ENCODE measurements at places on chromosomes 12 and 14. TPM values are rescaled to one million over a fixed set of nuclear protein-coding genes. Genes with fewer than 3 reads are reported as not detected.

The GDF3 gene
- total RNA-seq, result not detected

The JPH4 gene
- not detected for total RNA-seq

The JAG2 gene
- not detected for total RNA-seq

The KCNA1 gene
- total RNA-seq, result 0.25 TPM

The TPPP2 gene
- total RNA-seq, result not detected

The IRF2BPL gene
- total RNA-seq, result 11.8 TPM

The GALNT6 gene
- total RNA-seq, result 9.1 TPM

The NRIP2 gene
- total RNA-seq, result not detected

The ABHD4 gene
- total RNA-seq, result 6.1 TPM

The SPIC gene
- total RNA-seq, result not detected

The B3GNT4 gene
- total RNA-seq, result 0.07 TPM

The TC2N gene
- total RNA-seq, result not detected

The BCL2L14 gene
- not detected for total RNA-seq

The CLEC2A gene
- total RNA-seq, result not detected

The SDR9C7 gene
- not detected for total RNA-seq

The PNN gene
- total RNA-seq, result 96.8 TPM
